ENCODE measurements at places on chromosomes 5 and 9.

DNA sequence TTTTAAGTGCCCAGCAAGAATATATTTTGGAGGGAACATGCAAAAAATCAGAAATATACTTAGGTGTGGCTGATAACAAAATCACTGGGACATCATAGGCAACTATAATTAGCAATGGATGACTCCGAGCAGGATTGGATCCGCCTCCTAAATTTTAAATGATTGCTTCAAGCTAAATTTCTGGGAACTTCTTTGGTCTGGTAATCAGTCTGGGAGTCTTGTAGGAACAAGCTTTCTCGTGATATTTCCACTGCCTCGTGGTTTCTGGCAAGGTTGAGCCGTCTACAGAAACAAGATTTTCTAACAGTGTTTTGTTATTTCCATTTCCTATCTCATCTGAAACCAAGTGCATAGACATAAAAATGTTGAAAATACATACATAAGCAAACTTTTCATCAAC lies 232.6 kb downstream of the BNC2 start:
- no peak for DNase-seq

GRCh38 chr9:115674091-115674490 lies 479.5 kb upstream of the PAPPA start:
- DNase-seq: no peak

GRCh38 chr9:20618361-20618802 lies 3.9 kb downstream of the MLLT3 start:
- DNase-seq: peak; percentile 36

DNA sequence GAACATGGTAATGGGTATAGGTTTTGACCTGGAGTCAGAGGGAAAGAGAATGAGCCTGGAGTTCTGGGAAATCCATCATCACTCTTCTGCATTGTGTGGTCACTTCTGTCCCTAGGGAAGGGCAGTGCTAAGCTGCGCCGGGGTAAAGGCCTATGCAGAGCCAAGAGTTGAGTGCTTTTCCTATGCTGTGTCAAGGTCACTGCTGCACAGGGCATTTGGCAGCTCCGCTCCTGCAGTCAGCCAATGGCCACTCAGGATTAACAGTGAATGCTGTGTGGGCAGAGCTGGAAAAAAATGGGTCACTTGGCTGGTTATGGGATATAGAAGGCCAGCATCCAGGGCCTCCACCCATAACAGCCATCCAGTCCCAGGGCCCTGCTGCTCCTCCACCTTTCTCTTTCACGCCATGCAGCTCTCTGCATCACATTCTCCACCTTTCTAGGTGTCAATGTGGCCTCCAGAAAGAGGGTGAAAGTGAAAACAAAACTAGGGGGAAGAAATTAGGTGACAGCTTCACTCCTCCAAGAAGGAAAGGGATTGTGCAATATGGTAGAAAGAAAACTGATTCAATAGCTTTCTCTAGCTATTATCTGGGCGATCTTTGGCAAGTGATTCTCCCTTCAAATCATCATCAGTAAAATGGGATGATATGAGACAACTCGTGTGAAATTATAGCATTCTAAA lies 279.3 kb upstream of the ANKRD55 start:
- DNase-seq: peak; percentile 42

DNA sequence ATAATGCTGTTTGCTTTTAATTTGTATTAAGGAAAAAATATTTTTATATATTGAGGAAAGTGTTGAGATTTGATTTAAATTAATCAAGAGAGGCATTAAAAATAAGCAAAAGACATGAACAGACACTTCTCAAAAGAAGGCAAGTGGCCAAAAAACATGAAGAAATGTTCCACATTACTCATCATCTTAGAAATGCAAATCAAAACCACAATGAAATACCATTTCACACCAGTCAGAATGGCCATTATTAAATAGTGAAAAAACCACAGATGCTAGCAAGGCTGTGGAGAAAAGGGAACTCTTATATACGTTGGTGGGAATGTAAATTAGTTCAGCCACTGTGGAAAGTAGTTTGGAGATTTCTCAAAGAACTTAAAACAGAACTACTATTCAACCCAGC lies 45.9 kb downstream of the RANBP17 start:
- DNase-seq: no peak

DNA sequence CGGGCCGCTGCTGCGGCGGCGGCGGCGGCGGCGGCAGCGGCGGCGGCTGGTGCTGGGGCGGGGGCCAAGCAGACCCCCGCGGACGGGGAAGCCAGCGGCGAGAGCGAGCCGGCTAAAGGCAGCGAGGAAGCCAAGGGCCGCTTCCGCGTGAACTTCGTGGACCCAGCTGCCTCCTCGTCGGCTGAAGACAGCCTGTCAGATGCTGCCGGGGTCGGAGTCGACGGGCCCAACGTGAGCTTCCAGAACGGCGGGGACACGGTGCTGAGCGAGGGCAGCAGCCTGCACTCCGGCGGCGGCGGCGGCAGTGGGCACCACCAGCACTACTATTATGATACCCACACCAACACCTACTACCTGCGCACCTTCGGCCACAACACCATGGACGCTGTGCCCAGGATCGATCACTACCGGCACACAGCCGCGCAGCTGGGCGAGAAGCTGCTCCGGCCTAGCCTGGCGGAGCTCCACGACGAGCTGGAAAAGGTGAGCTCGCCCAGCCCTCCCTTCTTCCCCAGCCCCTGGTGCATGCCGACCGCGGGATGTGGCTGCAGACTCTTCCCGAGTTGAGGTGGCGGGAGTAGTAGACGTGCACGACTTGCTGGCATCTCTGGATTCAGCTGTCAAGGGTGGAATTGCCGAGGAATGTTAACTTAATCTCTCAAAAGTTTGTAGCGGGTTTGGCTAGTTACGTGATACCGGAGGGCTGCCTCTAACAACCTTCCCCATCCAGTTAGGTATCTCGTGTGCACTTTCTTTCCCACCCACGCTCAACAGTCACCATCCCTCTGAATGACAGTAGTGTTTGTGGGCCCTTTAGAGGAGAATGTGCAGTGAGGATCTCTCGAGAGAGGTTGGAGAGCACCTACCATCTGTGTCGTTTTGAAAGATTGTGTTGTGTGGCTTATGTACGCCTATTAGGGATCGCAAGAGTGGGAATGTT lies 932 bp downstream of the SLC12A2 start:
- peak; percentile 72 for DNase-seq

GRCh38 chr5:10632110-10632761 lies 68.4 kb downstream of the ANKRD33B start:
- DNase-seq: no peak

GRCh38 chr5:37668524-37669047 lies 171.3 kb downstream of the GDNF start:
- peak; percentile 20 for DNase-seq

DNA sequence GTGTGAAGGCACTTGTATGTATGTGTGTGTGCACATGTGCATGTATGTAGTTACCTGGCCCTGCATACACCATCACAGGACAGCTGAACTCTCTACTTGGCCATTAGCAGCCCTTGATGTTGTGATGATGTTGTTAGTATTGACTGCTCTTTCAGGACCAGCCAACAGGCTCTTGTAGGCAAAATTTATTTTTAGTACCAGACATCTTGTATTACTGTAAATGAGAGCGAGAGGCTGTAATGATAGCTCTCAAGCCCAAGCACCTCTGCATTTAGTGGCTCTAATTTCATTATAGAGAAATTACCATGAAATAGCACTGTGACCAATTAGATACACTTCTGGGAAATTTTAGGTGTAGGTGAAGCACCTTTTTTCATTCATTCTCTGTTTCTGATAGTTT lies 158.0 kb downstream of the SMARCA2 start:
- DNase-seq: no peak

GRCh38 chr5:82278711-82279370 lies 687 bp upstream of the RPS23 start:
- no peak for DNase-seq

GRCh38 chr5:135978212-135978631 lies 23.4 kb upstream of the LECT2 start:
- DNase-seq: no peak

DNA sequence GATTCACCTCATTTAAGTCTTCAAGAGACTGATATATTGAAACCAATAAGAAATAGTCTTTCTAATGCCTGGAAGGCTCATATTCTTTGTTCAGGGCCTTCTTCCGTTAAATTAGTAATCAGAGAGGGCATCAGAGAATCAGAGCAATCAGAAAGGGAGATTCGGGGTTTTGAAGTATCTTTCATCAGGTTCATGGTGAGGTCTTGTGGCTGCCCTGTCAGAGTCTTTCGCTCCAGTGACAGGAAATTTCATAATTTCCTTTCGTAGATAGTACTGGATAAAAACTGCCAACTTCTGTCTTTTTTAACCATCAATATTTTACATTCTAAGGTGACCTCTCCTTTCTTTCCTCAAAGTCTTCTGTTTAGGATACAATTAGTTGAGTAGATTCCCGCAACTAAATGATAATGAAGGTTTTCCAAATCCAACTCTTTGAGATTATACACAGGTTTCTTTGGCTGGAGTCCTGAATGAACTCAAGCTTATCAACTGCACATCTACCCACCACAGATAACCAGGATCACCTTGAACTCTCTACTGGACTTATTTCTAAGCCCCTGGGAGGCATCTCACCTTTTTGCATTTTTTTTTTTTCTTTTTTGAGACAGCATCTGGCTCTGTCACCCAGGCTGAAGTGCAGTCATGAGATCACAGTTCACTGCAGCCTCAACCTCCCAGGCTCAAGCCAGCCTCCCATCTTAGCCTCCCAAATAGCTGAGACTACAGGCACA lies 5.5 kb downstream of the IL31RA start:
- no peak for DNase-seq

DNA sequence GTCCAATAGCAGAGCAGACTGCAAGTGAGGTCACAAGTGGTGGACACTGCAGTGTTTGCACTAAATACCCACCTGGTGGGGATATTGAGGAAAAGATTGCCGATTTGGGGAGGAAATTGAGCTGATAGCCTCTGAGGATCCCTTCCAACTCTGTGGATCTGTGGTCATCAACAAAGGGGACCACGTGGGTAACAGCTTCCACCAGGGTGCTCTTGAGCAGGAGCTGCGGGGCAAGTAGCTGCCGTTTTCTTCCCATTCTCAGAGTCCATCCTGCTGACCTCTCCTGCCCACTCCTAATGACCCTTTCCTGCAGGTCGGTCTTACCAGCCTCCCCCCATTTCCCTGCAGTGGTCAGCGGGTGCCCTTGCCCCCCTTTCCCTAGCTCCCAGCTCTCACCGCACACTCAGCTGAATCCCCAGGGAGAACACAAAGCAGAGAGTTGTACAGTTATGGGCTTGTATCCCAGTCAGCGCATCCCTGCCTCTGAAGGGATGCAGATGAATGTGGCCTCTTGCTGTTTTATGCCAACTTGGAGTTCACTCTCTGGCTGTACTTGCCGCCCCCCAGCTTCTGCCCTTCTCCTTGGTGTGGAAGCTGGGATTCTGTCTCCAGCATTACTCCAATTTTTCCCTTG lies 18.0 kb downstream of the DAPK1 start:
- no peak for DNase-seq
